ENCODE measurements at places on chromosomes 7 and 10.

DNA sequence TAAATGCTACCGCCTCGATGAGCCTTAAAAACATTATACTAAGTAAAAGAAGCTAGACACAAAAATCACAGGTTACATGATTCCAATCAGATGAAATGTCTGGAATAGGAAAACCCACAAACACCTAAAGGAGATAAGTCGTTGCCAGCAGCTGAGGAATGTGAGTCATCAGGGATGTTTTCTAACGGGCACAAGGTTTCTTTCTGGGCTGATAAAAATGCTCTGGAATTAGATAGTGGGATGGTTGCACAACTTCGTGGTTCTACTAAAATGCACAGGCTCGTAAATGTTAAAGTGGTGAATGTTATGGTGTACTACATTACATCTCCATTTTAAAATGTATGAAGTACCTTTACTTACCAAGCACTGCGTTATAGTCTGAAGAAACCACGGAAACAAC, 9.7 kb downstream of the ABLIM1 start:
- DNase-seq = peak; percentile 85

DNA sequence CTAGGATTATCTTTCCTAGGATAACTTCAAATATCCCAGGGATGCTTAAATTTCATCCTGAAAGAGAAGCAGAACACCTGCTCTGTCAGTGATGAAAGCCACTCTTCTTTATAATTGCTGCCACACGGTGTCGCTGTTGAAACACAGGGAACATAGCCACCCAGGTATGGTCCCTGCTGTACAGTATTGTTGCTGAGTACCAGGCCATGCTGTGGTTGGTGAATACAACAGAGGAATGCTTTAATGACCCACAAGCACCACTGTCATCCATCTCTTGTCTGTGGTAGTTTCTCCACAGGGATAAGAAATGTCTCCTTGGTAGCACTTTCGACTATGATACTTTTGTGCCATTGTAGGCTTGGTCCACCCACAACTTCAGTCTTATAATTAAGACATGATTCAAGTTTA, 70.6 kb upstream of the STARD3NL start:
- DNase-seq = peak; percentile 27

DNA sequence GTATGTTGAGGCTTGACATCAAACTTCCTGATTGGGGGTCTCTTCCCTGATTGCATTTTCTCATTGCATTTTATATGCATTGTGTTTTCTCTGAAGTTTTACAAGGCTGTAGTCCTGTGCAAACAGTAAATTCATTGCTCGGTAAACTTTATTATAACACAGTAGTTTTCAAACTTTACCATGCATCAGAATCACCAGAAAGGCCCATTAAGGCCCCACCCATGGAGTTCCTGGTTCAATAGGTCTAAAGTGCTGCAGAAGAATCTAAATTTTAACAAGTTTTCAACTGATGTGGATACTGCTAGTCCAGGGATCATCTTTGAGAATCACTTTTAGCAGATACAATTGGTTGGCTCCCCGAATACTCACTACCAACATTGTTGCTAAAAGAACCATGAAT, 634.7 kb upstream of the LRRTM3 start:
- DNase-seq = no peak

DNA sequence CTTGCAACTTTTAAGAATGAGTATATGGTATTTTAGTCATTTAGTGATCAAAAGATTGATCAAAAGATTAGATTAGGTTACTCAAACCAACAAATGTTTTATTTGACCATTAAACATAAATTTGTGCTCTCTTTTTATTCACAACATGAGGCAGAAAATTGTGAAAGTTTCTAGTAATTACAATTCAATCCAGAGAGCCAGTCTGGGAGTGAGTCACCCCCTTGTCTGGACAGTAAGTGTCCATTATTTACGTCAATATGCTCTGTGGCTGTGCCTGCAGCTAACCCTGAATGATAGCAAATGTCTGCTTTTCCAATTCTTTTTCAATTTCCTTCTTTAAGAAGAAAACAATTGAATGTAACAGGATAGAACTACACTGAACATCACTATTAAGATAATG, 27.9 kb downstream of the GNG11 start:
- peak; percentile 80 for DNase-seq
